ENCODE measurements at places on chromosomes 1 and 21.

DNA sequence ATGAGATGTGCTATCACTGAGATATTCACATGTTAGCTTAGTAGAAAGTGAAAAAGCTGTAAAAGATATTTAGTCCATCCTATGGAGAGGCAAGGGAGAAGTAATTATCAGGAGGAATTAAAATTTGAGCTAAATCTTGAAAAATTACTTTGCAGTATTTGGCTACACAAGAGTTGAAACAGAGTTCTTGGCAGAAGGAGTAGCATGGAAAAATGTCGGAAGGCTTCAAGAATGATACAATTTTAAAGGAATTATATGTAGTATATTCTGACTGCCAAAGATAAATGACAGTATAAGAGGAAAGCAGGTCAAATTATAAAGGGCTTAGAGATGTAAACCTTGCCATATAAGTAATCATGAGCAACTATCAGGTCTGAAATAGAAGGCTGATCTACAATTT is 518.9 kb downstream of the BRINP3 start:
- no peak for DNase-seq

GRCh38 chr1:1833916-1834325 is 55.7 kb upstream of the NADK start:
- DNase-seq: no peak

DNA sequence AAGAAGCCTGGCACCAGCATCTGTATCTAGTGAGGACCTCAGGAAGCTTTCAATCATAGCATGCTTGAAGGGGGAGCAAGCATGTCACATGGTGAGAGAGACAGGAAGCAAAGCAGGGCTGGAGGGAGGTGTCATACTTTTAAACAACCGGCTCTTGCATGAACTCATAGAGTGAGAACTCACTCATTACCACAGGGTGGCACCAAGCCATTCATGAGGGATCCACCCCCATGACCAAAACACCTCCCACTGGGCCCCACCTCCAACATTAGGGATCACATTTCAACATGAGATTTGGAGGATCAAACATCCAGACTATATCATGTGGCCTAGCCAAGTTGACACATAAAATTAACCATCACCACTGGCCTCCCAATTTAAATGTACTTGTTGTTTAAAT is 125.1 kb upstream of the KCND3 start:
- DNase-seq: no peak

DNA sequence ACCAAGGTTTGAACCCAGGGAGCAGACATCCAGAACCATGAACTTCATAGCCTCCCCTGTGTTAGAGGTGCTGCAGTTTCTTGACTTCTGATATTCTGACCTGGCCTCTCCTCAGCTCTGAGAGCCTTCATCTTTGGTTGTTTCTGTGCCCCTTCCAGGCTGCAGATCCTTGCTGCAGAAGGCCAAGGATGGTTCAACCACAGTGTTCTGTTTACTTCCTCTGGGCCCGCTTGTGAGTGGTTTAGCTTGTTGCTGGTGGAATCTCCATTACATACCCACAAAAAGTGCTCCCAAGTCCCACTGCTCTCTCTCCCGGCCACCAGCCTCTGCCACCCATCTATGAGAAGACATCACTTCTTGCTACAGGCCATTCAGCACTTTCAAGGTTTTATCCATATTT is 9.0 kb upstream of the SLC2A7 start:
- no peak for DNase-seq

DNA sequence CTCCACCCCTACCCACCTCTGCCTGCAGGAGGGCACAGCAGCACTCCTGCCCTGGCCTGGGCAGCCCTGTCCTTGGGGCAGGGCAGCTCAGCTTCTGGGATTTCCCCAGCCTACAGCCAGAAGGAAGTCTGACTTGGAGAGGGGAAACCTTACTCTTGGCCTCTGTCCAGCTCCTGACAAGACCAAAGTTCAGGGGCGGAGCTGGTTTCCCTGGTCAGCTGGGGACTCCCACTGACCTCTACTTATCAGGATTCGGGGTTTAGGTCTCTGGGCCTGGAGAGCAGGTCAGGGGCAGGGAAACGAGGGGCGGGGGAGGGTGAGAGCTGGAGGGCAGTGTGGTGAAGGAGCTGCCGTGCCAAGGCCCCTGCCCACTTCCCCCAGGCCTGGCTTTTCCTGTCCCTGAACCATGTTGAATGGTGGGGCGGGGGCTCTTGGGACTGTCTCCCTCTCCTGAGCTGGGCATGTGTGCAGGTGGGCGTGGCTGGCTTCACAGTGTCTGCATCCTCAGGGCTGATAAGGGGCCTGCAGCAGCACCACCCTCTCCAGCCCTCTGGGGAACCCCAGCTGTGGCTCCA is 16.8 kb upstream of the ETV3 start:
- DNase-seq: no peak

DNA sequence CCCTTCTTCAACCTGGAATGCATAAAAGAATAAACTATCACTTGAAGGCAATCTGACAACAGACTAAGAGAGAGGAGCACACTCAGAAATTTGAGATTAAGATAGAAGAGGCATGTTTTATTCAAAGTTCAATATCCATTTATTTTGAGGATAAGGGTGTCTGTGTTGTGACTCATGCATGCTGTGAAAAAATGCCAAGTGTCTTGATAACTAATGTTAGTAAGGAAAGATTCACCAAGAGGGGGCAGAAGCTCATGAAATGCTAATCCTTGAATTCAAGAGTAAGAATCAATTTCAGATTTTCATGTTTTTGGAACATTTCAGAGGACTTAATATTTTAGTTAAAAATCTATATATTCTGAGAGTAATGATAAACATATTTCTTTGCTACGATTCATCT is 94.0 kb downstream of the IFI44 start:
- no peak for DNase-seq

Data from activated CD8-positive, alpha-beta memory T cell treated with anti-CD3 and anti-CD28 coated beads for 1 hour (primary cell).